GOT3 (cell line): ENCODE measurements at places on chromosomes 16 and 17.

DNA sequence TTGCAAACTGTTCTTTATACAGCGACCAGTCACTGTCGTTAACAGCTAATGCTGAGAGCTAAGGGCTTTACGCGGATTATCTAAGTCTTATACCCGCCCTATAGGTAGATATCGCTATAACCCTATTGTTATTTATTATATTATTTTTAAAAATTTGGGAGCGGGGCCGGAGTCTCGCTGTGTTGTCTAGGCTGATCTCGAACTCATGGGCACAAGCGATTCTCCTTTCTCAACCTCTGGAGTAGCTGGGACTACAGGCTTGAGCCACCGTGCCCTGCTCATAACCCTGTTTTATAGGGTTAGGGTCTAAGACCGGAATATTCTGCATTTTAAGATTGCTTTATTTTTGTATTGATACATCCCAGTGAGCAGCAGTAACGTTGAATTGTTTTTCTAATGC lies 24.7 kb downstream of the DEF8 start:
- DNase-seq = no peak

DNA sequence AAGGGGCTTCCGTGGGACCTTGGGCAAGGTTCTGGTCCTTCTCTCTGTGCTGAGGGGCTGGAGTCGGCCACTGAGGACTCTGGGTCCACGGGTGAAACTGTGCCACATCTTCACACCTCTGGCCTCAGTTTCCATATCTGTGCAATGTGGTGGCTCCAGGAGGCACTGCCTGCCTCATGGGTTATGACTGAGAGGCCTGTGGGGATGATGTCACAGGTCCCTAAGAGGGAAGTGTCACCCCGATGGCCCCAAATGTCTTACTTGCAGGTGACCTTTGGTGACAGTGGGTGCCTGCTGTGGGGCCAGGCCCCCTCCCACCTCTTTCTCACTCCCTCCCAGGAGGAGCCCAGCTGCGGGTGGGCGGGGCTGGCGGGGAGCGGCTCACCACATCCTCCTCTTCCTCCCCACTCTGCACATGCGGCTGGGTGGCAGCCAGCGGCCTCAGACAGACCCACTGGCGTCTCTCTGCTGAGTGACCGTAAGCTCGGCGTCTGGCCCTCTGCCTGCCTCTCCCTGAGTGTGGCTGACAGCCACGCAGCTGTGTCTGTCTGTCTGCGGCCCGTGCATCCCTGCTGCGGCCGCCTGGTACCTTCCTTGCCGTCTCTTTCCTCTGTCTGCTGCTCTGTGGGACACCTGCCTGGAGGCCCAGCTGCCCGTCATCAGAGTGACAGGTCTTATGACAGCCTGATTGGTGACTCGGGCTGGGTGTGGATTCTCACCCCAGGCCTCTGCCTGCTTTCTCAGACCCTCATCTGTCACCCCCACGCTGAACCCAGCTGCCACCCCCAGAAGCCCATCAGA lies at the start of gene IL21R:
IL21R (plus strand) TSS at position 407 of the 801 bp plus-strand sequence. CDS start 27,898 bp downstream, outside the sequence.
- DNase-seq = no peak

DNA sequence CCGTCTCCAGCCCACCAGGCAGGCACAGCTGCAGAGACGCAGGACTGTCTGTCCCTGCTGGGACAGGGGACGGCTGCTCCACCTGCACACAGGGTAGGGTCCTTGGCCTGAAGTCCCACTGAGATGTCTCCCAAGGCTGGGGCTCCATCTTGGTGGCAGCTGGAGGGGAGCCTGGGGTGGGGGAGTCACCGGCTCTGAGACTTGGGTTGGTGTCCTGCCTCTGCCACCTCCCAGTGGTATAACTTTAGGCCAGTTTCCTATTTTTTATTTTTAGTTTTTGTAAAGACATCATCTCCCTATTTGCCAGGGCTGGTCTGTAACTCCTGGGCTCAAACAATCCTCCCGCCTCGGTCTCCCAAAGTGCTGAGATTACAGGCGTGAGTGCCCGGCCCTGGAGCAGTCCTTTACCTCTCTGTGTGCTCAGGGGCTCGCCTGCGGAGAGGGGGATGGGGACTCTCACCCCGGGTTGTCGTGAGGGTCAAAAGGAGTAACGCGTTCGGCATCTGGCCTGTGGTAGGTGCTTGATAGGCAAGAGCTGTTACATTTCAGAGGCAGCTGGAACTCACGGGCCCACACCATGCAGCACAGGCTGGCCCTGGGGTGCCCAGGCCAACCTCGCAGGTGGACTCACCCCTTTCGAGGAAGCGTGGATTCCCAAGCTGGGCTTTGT lies 46.6 kb upstream of the DOC2B start:
- DNase-seq = no peak

- DNase-seq = no peak
These were observed 30.5 kb downstream of the TMEM98 start for GRCh38 chr17:32958418-32958817.

- DNase-seq = no peak
These were observed 8.8 kb downstream of the MBTD1 start for GRCh38 chr17:51251010-51251409.

DNA sequence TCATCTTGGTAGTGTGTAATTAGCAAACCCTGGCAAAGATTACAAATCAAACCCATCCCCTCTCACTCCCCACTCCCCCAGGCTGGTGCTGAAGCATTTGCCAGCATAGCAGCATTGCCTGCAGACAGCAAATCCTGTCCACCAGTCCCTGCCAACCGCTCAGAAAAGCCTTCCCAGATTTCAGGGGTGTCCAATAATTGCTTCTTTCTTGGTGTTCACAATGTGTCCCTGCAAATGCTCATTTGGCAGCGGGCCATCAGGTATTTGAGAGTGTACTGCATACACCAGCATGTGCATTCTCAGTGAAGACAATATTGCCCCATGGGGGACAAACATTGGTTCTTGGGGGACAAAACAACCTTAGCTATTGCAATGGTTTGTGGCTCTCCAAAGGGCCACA lies 28.2 kb downstream of the ORC6 start:
- DNase-seq = no peak

- no peak for DNase-seq
These were observed 31.1 kb upstream of the CARMIL2 start for GRCh38 chr16:67613808-67614207.

DNA sequence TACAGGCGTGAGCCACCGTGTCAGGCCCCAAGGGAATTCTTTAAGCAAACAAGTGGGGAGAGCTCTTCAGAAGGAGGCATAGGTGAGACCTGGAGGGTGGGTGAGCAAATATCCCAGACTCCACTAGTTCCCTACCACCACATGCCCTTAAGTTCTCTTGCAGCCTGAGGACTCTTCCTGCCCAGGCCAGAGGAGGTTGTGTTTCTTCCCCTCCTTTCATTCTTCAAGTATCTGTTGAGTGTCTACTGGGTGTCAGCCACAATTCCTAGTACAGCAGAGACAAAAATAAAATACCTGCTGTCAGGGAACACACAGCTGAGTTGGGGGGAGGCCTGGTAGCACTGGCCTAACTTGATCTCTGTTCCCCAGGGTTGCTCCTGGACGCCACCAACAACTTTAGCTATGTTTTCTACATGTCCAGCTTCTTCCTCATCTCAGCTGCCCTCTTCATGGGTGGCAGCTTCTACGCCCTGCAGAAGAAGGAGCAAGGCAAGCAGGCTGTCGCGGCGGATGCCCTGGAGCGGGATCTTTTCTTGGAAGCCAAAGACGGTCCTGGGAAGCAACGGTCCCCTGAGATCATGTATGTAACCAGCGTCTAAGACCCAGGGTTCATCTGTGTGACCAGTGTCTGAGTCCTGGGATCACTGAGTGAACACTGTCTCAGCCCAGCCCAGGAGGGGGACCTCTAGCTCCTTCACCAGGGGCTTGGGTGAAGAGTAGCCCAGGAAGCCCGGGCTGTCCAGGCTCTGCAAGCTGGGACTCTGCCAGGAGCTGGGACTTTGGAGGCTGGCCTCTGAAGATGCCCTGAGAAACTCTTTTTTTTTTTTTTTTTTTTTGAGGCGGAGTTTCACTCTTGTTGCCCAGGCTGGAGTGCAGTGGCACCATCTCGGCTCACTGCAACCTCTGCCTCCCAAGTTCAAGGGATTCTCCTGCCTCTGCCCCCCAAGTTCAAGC lies 5.9 kb upstream of the ARMC7 start:
- no peak for DNase-seq
